HL-60 (cell line): ENCODE measurements at places on chromosomes 6 and 20.

GRCh38 chr6:134162932-134163331, 110.5 kb upstream of the SLC2A12 start:
- DNase-seq: no peak

GRCh38 chr6:26571592-26572296, 25.0 kb upstream of the ABT1 start:
- DNase-seq: no peak

DNA sequence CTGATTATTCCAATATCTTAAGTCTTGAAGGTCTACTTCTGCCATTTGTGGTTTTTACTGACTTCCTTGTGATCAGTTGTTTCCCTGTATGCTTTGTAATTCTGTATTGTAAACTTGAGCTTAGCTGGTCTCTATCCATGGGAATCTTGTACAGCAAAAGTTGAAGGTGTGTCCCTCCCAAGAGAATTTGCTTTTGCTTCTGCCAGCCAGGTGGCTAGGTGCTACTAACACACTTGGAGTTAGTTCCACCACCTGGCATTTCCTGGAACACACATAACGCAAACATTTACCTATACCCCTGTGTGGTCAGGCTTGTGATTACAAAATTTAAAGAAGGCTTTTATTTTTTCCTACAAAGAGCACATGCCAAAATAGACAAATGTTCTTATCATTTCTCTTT, 141.2 kb downstream of the GRM4 start:
- no peak for DNase-seq

DNA sequence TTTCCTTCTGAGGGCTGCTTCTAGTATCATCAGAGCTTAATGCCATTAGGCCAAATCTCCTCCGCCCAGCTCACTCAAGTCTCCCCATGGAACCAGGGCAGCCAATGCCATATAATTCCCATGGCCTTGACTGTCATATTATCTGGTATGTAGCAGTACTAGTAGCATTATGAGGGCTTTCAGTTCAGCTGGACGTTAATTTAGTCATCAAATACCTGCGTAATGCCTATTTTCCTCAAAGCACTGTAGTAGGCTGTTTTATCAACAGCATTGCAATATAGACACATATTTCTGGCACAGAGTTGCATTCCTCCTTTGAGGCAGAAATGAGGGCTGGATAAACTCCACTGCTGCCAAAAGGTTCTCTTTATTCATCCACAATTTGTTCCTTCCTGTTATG, 1.7 kb downstream of the KCTD20 start:
- DNase-seq: no peak

DNA sequence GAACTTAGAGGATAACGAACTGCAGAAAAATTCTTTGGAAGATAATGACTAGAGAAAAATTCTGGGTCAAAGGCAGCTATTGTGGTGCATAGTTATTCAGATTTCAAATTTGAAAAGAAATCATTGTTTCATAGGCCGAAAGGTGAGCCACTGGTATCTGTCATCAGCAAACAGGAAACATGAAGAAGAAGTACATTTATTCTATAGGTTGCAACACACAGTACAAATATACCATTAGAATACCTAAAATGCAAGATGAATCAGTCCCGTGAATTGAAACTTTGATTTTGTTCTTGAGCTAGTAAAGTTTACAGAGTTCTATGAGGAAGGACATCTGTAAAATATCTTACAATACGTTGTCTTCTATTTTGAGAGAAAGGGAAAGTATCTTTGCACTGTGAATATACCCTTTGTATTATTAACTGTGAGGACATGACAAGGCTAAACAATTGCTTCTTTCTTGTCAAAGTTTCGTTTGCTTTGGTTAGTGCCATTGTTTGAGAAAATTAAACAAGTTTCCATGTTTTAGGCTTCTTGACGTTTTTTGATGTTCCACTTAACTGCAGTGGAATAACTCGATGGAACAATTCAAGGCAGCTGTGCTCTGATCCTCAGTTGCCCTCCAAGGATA, 84.7 kb downstream of the HDGFL1 start:
- DNase-seq: no peak

DNA sequence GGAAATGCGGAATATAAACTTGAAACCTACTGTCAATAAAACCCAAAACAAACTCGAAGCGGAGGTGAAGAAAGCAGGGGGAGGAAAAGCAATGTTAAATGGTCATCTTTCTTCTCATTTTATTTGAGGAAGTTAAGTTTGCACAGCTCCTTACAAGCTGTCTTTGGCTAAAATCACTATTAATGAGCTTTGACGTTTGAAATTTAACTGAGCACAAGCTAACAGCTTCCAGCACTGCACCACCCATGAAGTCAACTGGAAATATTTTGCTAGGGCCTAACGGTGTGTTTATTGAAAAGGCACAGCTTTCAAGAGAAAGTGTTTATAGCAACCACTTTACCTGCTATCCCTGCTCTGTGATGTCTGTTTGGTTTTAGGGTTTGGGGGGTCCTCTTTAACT, 103.8 kb downstream of the PKHD1 start:
- no peak for DNase-seq

- DNase-seq: no peak
These were observed 53.0 kb downstream of the ELOVL2 start for GRCh38 chr6:10991115-10991514.

DNA sequence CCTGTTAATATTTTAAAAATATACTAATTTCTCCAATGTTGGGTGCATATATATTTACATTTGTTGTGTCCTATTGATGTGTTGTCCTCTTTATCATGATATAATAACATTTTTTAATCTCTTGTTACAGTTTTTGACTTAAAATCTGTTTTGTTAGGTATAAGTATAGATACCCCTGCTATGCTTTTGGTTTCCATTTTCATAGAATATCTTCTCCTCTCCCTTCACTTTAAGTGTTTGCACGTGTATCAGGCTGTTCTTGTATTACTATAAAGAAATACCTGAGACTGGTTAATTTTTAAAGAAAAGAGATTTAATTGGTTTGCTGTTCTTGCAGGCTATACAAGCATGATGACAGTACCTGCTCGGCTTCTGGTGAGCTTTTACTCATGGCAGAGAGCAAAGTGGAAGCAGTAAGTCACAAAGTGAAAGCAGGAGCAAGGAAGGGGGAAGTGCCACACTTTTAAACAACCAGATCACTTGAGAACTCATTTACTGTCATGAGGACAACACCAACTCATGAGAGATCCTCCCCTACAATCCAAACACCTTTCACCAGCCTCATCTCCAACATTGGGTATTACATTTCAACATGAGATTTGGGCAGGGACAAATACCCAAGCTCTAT, 340.5 kb upstream of the SYNCRIP start:
- no peak for DNase-seq

DNA sequence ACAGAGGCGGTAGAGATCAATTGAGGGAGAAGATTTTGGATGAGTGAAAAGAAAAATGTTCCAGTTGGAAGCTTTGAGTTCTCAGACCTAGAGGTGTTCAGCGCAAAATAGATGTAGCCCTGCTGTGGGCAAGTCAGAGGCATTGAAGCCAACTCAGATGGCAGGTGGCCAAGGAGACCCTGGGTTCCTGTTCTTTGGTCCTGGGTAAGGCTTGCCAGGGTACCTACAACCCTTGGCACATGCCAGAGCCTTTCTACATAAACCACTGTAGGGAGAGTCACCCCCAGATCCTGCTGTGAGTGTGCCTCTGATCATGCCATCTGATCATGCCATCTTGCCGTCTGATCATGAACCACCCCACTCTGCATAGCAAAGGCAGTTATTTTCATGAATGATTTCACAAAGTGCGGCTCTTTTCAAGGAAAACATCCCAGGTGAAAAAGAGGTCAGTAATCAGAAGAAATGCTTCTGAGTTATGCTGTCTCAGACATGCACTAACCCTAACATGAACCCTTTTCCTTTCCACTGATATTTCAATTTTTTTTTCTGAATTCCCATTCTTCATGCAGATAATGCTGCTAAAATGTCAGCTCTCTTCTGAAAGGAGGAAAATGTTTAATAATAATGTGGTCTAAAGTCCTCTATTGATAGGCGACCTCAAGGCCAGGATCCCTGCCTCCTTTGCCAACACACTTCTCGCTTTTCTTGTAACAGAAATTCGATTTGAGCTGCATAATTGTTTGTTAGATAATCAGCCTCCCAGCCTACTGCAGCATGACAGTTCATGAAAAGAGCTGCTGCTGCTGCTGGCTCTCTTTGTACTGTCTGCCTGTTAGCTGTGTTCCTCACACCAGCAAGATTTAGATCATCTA, 153.6 kb downstream of the MTHFD1L start:
- DNase-seq: no peak

DNA sequence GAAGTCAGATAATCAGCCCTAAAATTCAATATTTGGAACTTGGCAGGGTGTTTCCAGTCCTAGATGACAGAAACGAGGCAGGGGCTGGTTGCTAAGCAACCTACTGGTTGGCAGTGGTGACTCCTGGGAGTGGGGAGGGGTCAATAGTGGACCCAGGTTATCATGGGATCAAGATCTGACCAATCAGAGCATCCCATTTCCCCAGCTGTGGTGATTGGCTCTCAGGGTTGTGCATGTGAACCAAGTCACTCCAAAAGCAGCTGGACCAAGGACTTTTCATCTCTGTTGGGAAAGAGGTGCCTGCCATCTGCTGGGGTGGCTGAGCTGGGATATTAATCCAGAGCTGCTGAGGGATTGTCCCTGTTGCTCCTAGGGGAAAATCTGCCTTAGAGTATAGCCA, 253.4 kb downstream of the PREX1 start:
- DNase-seq: no peak

GRCh38 chr6:150979826-150980350, 114.4 kb downstream of the MTHFD1L start:
- DNase-seq: no peak

GRCh38 chr6:133097208-133097607, 143.9 kb upstream of the EYA4 start:
- no peak for DNase-seq

GRCh38 chr6:142355520-142356174, 53.8 kb downstream of the ADGRG6 start:
- DNase-seq: no peak

GRCh38 chr20:40467703-40468411, 221.2 kb downstream of the MAFB start:
- no peak for DNase-seq

DNA sequence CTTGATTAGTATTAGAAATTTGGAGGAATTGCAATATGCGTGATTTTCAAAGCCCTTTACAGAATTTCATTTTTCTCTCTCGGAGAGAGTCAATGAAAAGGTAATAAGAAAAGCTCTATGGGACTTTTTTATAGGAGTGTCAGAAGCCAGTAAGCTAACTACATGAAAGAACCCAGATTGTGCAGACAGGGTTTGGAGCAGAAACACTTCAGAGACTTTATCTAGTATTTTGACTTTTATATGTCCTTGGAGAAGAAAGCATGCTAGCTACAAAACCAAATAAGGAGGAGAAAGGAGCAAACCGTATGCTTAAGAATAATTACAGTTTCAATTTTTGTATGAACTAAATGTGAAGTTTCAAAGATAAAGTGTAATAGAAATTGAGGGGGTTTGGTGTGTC, 141.7 kb downstream of the C6orf58 start:
- DNase-seq: no peak

- no peak for DNase-seq
These were observed 44.7 kb downstream of the VAPB start for GRCh38 chr20:58433759-58434158.

DNA sequence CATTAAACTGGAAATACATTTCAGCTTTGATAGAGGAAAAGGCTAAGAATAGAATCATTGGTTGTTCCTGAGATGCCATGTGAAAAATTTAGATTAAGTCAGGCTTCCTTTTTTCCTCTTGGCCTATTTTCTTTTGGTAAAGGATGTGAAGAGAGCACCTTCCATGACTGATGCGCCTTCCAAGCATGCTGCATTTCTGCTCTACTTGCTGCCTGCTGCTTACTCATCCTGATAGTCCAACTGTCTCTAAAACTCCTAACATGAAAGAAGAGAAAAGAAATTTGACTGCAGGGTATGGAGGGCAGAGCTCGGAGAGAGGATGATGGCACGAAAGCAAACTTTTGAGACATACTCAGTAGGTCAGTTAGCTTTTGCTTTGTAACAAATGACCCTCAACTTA, 28.8 kb downstream of the SNAP25 start:
- DNase-seq: no peak

DNA sequence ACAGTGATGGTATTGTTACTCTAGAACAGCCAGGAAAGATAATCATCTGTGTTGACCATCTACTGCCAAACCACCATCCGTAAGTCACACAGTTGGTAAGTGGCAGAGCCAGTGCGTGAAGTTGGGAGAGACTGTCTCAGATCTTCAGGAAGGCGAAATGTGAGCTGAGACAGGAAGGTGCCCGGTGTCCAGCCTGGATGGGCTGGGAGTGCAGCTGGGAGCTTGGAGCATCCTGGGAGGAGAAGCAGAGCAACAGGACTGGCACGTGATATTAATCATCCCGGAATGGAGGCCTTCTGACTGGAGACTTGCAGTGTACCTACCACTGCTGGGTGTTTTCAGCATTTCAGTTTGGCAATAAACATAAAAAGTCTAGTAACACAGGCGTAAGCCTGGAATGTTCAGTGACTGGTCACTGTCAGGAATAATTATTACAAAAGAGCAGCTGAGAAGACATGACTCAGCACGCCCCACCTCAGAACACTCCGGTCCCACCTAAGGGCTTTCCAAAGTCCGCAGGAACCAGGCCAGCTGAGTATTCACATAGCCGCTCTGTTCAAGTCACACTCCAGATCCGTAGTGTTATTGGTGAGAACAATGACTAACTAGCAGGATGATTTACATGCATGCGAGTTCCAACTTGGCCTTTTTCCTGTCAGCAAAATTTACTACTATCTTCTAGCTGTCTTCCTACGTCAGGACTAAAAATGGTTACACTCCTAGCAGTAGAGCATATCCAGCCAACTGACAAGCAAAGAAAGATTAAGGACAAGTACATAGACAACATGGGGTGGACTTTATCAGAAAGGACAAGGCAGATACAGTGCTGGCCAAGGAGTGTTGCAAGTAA, 45.1 kb upstream of the PNRC1 start:
- no peak for DNase-seq

DNA sequence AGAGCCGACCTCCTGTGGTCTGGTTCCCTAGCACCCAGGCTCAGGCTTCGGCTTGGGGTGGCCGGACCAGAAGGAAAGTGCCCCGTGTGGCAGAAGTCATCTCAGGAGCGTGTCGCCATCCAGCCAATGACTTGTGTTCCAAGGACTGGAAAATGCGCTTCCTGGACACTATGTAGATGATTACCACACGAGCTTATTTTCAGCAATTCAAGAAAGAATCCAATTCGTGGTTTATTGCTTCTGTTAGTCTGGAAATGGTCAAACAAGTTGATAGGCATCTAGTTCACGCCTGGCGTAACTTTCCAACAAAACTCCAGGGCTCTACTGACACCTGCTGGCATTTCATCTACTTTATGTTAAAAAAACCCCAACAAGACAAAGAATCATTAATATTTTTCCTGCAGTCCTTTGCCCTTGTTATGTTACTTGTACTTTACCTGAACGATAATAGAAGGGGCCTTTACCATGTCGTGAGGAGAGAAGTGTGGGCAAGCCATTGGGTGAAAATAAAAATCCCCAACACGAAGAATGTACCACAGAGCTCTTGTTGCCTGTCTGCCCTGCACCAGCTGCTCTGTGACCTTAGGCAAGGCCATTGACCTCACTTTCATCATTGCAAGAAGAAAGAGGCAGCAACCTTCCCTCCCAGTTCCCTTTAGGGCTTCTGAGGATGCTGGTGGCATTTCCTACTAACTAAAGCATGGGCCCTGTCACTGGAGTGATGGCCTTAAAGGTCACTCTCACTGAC, 154.7 kb upstream of the LAMP5 start:
- DNase-seq: peak; percentile 2

GRCh38 chr6:36825994-36826393, 13.2 kb downstream of the CPNE5 start:
- no peak for DNase-seq

GRCh38 chr6:22343864-22344263, 47.0 kb upstream of the PRL start:
- DNase-seq: no peak
